ENCODE measurements at places on chromosomes 7 and 10.

DNA sequence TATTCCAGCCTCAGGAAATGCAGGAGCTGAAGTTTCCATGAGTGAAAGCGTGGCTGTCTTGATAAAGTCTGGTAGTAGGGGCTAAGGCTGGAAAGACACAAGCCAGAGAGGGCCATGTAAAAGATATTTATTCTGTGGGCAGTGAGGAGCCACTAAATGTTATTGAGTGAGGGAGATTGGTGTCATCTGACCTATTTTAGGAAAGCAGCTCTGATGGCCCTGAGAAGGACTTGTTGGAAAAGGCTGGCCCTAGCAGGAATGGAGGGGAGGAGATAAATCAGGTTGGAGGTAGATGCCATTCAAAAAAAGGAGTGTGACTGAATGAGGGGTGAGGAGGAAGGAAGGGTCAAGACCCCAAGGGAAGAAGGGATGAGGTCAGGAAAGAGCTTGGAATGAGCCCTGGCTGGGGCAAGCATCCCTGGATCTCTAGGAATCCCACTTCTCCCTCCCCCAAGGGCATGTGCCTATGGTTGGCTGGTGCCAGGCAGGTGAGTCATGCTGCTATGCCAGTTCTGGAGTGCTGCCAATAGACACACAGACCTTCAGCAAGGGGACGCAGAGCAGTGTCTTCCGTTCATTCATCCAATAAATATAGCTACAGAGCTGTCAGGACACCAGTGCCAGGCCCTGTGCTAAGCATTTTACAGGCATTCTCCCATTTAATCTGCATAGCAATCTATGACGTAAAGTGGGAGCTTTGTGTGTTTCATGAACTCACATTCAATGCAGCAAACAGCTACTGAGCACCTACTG, 2.0 kb downstream of the ANKRD2 start:
- no peak for DNase-seq

- DNase-seq, result no peak
These were observed 836 bp downstream of the KMT2E start for GRCh38 chr7:105014693-105015389.

- DNase-seq, result no peak
These were observed 141.7 kb downstream of the KAT6B start for GRCh38 chr10:74967911-74968666.

DNA sequence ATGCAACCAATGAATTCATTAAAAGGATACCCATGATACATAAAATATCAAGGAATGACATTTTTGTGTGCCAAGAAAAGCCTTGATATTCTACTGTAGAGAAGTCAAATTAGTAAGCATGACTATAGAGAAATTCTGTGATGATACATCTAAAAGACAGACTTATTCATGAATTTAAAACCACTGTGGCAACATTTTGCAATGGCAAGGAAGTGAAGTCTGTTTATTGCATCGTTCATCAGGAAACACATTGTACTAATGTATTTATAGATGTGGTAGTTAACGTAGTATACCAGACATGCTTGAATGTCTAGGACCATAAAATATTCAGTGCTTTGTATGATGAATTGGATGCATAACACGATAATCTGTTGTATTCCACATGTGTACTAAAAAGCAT, 9.3 kb upstream of the CLEC5A start:
- no peak for DNase-seq

DNA sequence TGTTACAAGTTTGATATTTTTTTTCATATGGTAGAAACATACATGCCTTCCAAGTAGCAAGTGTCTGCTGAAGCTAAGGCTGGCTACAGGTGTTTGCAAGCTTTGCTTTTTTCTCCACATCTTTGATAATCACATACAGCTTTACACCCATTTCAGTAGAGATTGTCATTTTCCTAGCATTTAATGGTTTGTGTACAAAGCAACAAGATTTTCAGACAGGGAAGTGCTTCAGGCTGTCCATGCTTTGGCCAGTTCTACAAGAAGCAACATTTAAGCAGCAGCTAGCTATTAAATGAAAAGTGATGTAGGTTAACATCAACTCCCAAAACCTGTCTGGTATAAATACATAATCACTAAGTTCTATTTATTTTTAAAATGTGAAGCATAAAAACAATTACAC, 2.3 kb downstream of the HDAC9 start:
- DNase-seq, result no peak

DNA sequence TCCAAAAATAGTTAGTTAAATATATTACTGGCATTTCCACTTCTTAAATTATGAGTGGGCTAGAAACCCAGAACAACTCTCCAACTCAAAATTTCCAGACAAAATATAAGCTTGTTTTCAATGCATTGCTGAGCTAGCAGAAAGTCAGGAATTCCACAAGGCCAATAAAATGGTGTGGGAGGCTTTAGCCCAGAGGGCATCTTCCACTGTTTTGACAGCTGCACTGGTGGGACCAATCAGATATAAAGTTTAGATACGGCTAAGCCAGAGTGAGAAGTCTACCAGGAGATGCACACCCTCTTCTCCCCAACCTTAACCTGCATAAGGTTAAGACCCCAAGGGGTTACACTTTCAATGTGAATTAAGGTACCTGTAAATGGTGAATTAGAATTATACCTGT, 76.6 kb downstream of the AMPH start:
- DNase-seq, result no peak

GRCh38 chr10:17683541-17683940, 39.6 kb downstream of the STAM start:
- DNase-seq, result no peak

GRCh38 chr7:50204581-50204980, 99.9 kb upstream of the IKZF1 start:
- DNase-seq, result no peak

DNA sequence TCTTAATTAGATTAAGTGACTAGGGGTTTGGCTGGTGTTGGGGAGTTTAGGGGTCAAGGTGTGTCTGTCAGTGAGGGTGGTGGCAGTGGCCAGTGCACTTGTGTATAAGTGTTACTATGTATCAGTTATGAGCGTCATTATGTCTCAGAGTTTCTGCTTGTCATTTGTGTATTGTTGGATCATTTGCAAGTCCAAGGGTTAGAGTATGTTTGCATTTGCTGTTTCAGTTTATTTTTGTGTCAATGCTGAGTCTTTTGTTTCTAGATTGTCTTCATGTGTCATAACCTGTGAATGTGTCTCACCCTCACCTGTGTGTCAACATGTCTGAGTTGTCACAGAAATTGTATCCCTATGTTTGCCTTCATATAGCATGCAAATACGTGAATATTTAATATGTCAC, 97.5 kb upstream of the PAX2 start:
- DNase-seq, result no peak

- no peak for DNase-seq
These were observed 336.4 kb upstream of the PLXDC2 start for GRCh38 chr10:19479854-19480253.

DNA sequence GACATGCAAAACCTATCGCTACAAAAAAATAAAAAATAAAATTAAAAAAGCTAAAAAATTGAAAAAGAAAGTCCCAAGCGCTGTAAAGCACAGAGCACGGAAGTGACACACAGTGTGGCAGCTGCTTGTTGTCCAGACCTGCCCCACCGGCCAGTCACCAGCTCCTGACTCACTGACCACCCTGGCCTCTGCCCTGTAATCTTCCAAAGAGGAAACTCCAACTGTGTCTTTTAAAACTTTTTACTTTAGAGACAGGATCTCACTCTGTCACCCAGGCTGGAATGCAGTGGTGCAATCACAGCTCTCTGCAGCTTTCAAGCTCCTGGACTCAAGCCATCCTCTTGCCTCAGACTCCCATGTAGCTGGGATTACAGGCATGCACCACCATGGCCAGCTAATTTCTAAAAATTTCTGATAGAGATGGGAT, 23.6 kb downstream of the GNA12 start:
- DNase-seq, result peak; percentile 90

DNA sequence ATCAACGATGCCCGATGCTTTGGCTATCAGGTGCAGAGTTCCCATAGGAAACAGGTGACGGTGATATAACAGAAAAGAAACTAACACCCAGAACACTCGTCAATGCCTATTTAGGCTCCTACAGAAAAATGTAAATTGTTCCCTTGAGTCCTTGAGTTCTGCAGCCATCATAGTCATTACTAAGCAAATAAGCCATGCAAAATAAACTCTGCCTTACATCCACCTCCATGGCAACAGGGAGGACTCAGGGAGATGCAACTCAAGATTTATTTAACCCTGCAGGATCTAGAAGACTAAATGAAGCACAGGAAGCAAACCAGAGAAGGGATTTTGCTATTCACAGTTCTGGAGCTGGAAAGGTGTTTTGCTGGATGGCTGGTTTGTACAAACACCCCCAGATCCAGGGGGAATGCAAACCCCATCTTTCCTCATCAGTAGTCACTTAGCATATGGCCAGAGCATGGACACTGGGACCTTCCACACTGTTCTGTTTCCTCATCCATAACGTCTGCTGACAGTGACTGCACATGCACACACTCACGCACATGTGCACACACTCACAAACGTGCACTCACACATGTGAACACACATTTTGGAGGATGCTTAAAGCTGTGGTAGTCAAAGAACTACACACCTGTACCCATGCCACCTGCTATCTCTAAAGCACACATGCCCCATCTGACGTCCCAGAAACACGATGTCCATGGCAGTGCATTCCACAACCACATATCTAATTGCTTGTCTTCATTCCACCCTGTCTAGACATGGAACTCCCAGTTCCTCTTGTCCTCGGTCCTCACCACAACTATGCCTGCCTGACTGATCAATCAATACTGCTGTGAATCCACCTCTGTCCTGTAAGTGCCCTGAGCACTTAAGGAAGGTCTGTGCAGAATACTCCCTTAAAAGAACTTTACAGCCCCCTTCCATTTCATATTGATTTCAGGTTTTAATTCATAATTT, 178.2 kb downstream of the COBL start:
- DNase-seq, result no peak

GRCh38 chr7:21782996-21783395, 162.7 kb downstream of the CDCA7L start:
- DNase-seq, result no peak

DNA sequence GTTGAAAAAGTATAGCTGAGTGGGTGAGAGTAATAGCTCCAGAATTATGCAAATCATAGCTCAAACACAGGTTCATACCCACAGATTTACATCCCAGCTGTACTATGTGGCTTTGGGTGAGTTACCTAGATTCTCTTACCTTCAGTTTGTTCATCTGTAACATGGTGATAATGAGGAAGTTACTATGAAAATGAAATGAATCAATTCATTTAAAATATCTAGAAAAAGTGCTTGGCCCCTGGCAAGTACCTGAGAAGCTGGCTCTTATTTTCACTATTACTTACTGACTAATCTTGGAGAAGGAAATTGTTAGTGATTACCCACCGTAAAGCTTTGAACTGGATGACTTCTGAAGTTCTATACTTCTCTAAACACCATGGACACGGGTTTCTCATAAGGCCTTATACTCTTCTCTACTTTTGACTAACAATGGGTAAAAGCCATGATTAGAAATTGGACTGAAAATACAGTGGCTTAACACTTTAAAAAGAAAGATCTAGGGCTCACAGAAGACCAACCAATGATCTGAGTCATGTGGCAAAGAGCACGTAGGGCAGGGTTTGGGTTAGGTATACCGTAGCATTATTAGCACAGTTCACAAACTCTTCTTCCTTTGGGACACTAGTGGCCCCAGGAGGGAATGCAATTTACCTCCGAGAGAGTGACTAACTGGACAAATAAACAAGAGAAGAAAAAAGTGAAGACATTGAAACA, 149.2 kb downstream of the PLPP4 start:
- DNase-seq, result no peak

GRCh38 chr7:7710469-7710868, 7.9 kb downstream of the RPA3 start:
- DNase-seq, result no peak

- no peak for DNase-seq
These were observed 230.4 kb downstream of the ACTR3B start for GRCh38 chr7:152989889-152990380.

GRCh38 chr7:141272417-141272816, 198.6 kb downstream of the TMEM178B start:
- DNase-seq, result no peak

GRCh38 chr10:69333205-69333604, 54.9 kb downstream of the HK1 start:
- DNase-seq, result peak; percentile 62

DNA sequence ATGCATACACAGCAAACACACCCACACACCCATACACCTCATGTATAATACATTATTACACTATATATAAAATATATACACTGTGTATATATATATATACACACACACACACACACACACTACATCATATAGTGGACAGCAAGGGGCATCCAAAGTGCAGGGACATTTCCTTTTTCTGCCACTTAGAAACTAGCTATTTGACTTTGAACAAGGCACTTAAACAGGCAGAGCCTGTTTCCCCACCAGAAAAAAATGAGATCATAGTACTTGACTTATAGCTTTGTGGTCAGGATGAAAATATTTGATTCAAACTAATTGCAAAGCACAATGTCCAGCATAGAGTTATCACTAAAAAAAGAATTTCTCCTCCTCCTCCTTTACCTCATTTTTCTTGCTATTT, 254.3 kb upstream of the NPVF start:
- DNase-seq, result no peak

DNA sequence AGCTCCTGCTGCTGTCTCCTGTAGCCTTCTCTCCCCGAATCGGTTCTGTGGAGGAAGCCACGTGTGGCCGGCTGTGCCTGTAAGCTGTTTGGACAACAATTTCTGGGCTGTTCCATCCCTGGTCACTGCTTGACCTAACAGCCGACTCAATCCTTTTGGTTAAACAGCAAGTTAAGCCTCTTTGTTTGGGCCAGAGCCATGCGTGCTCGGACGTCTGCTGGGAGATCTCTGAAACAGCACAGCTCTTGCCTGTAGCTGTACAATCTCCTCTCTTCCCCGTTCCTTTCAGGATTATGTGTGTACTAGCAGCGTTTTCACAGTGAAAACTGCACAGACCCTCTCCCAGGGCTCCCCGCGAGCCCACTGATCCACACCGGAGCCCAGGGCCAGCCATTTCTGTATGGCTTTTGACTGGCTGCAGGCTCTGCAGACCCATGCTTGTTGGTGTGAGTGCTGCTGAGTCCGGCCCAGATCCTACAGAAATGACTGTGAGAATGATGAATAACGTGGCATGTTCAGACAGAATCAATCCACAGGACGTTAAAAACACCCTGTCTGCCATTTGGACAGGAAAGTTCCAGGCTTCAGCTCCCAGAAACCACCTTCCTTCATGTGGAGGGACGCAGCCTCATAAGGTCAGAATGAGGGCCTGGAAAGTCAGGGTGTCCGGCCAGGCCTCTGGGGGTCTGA, 428.6 kb upstream of the ADARB2 start:
- DNase-seq, result no peak

- peak; percentile 40 for DNase-seq
These were observed 31.3 kb upstream of the SHH start for GRCh38 chr7:155843426-155844018.

- DNase-seq, result no peak
These were observed 80.7 kb downstream of the SLC37A3 start for GRCh38 chr7:140317597-140317996.

DNA sequence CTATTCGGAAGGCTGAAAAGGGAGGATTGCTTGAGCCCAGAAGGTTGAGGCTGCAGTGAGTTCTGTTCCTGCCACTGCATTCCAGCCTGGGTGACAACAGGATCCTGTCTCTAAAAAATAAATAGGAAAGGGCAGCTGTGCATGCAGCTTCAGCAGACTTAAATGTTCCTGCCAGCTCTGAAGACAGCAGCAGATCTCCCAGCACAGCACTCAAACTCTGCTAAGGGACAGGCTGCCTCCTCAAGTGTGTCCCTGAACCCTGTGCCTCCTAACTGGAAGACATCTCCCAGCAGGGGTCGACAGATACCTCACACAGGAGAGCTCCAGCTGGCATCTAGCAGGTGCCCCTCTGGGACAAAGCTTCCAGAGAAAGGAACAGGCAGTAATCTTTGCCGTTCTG, 117.9 kb downstream of the CXCL12 start:
- DNase-seq, result no peak

Measured in suprapubic skin (tissue), 4 donors.